ENCODE measurements at places on chromosomes 6 and 20.

GRCh38 chr6:131387562-131388447, 185.2 kb upstream of the ARG1 start:
- DNase-seq: no peak

GRCh38 chr6:41049521-41049920, 3.5 kb upstream of the APOBEC2 start:
- no peak for DNase-seq

DNA sequence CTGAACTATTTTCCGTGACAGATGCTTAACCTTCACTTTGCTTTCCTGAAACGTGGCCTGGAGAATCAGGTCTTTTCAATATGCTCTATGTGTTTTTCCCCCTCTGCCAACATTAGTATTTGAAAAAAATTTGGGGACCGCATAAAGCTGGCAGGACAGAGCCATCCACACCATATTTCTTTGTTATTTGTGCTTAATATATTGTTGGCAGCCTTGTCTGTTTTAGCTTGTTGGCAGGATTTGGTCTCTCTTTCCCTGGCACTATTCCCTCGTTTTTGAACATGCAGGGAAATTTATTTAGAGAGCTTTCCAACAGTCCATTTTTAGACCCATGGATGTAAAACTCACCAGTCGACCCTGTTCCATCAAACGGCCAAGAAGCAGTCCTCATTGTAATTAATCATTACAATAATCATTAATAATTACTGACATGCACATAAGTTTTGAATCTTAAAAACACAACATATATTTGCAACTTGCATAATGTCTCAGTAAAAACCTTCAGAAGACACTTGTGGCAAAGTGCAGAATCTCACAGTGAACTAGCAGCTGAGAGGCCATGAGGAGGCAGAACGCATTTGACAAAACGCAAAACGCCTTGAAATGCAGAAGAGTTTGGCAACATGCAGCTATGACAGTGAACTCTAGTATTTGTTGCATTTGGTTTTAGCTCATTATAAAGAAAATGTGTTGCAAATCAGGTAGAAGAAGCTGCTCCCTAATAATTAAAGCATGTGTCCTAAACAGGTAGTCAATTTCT, 514.2 kb downstream of the C6orf118 start:
- no peak for DNase-seq

DNA sequence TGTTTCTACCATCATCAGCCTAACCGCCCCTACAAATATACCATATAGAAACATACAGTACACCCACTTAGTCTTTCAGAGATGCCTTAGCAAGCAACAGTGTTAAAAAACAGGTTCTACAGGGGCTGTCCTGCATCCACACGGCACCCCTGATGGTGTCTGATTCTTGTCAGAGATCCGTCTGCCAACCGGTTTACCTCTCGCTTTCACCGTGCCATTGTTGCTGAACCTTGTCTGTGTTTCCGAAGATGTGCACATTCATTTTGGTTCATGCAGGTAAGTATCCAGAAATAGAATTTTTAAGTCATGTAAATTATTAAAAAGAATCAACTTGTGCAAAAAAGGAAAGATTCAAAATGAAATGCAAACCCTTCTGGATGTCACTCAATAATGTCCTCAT, 52.9 kb downstream of the EPHA7 start:
- no peak for DNase-seq

- DNase-seq: no peak
Observed at GRCh38 chr20:53636540-53637097, 43.0 kb upstream of the ZNF217 start.

GRCh38 chr6:159689001-159689400, 4.0 kb downstream of the SOD2 start:
- no peak for DNase-seq

GRCh38 chr20:22995923-22996322, 39.2 kb upstream of the SSTR4 start:
- no peak for DNase-seq

- DNase-seq: peak; percentile 72
Observed at GRCh38 chr20:32091888-32092346, 17.6 kb upstream of the TM9SF4 start.

GRCh38 chr6:28115799-28116198, 8.6 kb upstream of the ZSCAN16 start:
- no peak for DNase-seq

- no peak for DNase-seq
Observed at GRCh38 chr20:48704761-48705160, 123.0 kb downstream of the PREX1 start.

DNA sequence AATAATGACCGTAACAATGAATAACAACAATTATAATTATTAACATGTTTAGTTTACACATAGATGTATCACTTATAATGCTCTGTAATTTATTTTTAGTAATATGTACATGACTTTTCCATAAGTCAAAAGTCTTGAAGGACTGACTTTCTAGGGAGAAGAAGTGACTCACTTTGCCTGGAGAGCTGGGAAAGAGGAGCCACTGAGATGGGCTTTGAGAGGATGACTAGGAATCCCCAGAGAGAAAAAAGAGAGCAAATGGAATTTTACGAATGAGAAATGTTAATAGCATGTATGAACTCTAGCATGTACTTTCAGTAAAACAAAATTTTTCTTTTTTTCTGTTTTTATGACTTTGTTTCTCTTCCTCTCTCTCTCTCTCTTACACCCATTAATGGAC, 67.8 kb upstream of the RALY start:
- DNase-seq: no peak

DNA sequence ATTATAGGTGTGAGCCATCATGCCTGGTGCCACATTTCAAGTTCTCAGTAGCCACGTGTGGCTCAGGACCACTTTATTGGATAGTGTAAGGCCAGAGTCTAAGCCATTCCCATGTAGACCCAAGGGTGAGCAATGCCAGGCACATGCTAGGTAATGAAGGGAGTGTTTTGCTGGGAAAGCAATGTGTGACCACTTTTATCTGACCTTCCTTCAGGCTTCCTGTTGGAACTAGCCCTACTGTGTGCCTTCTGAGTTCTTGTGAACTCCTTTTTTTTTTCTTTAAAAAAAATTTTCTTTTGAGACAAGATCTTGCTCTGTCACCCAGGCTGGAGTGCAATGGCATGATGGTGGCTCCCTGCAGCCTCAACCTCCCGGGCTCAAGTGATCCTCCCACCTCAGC, 33.3 kb downstream of the ZNF341 start:
- no peak for DNase-seq

- DNase-seq: no peak
Observed at GRCh38 chr20:47631078-47631477, 129.4 kb downstream of the NCOA3 start.

DNA sequence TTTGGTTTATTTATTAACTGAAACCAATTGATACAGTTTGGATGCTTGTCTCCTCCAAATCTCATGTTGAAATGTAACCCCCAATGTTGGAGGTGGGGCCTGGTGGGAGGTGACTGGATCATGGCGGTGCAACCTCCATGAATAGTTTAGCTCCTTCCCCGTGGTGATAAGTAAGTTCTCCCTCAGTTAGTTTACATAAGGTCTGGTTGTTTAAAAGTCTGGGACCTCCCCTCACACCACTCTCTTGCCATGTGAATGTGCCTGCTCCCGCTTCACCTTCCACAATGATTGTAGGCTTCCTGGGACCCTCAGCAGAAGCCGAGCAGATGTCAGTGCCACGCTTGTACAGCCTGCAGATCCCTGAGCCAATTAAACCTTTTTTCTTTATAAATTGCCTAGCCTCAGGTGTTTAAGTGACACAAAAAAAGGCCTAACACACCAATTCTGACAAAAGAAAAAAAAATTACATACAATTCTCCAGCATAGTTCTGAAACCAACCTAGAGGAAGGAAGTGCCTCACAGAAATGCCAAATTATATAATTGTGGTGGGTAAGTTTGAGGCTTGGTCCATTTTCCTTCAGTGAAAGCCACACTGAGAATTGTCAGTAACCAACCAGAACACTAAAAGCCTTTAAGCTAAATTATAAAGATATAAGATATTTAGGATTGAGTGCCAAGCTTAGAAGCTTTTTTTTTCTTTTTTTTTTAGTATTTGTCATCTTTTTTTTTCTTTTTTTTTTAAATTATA, 15.0 kb downstream of the MAP7 start:
- no peak for DNase-seq

GRCh38 chr6:43229803-43230620, 731 bp upstream of the DNPH1 start:
- DNase-seq: no peak

GRCh38 chr6:143146186-143146851, 85.6 kb downstream of the AIG1 start:
- DNase-seq: no peak

GRCh38 chr6:25485821-25486534, 166.0 kb upstream of the SCGN start:
- peak; percentile 62 for DNase-seq

DNA sequence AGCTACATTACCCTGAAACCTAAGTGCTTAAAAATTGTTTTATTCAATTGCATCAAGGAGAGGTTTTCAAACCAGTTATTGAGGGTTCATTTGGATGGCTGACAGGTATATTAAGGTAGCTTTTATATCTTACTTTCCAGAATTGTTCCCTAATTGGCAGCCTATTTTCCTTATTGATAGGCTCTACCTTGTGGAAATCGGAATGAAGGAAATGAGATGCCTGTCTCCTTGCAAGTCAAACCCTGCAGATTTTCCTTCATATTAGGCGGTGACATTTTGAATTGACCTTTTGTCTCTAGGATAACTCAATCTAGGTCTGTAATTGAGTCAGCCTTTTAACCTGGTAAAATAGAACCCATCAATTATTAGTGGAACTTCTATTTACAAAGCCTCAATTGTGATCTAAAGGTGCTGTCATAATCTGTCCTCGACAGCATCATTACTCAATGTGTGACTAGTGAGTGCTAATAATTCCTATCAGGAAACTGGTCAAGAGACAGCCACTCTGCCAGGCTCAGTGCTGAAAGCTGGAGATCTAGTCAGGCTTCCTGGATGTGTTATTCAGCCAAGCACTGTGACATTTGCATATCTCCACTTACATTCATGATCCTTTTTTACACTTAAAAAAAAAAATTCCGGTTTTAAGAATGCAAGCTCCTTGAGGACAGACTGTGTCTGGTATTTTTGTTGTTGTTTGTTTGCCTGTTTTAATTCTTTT, 20.1 kb downstream of the OPRM1 start:
- no peak for DNase-seq

GRCh38 chr6:36327226-36327918, 9.3 kb downstream of the BNIP5 start:
- no peak for DNase-seq

- no peak for DNase-seq
Observed at GRCh38 chr20:38935285-38935684, 9.1 kb downstream of the FAM83D start.

DNA sequence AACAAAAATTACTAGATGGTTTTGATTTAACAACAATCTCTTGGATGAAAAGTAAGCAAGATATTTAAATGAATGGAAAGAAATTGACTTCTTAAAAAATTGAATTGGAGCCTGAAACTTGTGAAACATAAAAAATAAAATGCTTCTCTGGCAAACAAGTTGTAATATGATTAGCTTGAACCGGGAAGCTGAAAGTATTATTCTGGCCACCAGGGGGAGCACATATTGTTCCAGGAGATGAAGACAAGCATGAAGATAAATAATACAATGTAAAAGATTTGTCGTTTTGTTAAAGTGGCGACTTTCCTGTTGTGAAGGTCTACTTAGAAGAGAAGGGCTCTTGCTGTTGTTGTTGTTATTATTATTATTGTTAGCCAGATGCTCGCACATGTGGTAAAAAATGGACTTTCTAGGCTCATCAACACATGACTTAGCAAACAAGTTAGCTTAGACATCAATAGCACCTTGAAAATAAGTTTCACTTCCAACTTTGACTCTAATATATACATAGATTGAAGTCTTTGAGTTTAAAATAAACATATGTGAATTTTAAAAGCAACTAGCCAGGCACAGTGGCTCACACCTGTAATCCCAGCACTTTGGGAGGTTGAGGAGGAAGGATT, 14.2 kb downstream of the PAX1 start:
- DNase-seq: peak; percentile 42

DNA sequence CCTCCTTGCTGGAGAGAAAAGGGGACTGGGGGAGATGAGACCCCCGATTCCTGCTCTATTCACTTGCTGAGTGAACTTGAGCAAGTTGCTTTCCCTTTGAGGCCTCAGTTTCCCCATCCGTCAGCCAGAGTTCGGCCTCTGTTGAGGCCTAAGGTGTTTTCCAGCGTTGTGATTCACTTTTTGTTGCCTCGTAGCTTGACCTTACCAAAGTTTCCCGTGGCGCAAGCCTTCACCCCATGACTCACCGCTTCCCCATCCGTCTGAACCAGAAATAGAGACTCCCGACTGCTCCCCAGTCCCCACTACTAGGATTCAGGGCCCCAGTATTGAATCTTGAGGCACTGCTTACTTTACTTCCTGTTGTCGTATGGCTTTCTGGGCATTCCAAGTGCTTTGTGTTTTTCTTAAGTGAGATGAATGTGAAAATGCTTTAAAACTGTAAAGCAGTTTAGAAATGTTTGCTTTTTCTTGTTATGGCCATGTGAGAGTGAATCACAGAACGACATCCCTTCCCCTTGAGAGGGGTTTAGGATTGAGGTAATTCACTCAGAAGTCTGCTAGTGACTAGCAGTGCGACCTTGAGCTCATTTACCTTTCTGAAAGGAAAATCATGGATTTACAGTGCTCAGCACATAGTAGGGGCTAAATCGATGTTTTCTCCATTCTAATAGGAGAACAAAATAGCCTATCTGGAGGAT, 1.2 kb downstream of the CHMP4B start:
- no peak for DNase-seq

- DNase-seq: no peak
Observed at GRCh38 chr6:89048985-89049384, 31.6 kb upstream of the PNRC1 start.

GRCh38 chr6:103047567-103047966, 1654.1 kb downstream of the GRIK2 start:
- DNase-seq: no peak

DNA sequence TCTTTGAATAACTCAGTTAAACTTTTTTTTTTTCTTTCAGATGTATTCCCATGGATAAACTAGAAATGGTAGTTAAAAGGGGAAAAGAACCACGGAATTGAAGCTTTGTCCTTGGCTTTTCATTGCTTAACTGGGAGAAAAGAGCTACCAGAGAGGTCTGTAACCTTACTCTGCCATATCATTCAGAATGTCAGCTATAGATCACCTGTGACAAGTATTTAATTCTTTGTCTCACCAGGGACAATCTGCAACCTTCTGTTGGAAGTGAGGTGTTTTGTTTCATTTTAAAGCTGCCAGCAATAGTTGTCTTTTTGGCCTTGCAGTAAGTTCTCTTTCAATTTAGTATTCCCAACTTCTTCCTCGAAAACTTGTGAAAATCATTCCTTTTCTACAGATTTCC, 618.4 kb downstream of the FRK start:
- no peak for DNase-seq

GRCh38 chr6:15400572-15401004, 154.7 kb downstream of the JARID2 start:
- DNase-seq: peak; percentile 78

GRCh38 chr6:154341336-154341735, 15.3 kb downstream of the IPCEF1 start:
- DNase-seq: no peak

- no peak for DNase-seq
Observed at GRCh38 chr6:95596021-95596420, 18.7 kb downstream of the MANEA start.

DNA sequence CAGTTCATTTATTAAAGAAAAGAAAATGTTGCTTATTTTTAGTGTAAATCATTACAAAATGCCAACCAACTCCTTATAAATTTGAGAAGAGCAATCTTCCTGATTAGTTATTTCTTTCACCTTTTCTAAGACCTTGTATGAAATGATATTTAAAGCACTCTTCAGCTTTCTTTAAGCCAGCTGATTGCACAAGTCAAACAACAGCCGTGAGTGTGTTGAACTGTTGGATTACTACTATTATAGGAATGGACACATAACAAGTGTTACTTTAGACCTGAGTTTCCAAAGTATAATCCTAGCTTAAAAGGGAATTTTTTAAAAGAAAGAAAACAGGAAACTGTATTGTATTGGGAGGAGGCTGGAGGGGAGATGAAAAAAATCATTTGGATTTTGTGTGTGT, 26.8 kb upstream of the GLP1R start:
- no peak for DNase-seq
